T-helper 2 cell treated with Interferon-gamma antibody and Interleukin-4, amounts not matched to agents 5 μg/mL and 100 μg/mL, for 36 hours (primary cell): ENCODE measurements at places on chromosomes 3 and 15.
A peak's percentile ranks its signal among the peaks of the same experiment; 100 is the strongest.

GRCh38 chr3:122691195-122691594, 10.6 kb downstream of the PARP14 start:
- H3K27ac ChIP-seq: no peak overlapping the region

DNA sequence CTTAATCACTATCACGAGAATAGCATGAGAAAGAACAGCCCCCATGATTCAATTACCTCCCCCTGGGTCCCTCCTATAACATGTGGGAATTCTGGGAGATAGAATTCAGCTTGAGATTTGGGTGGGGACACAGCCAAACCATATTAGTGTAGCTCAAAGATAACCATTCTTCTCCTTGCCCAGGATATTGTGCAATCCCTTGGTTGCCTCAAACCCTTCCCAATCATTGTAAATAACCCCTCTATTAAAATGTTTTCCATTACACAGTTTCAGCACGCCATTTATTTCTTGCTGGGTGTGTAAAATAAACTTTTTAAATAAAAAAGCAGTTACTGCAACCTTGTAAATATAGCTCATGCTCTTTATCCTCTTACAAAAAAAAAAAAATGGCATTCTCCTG, 47.7 kb downstream of the ZNF385D start:
- DNase-seq: no peak
- no peaks in the 10 kb centered on the region for H3K4me1 ChIP-seq
- no peak overlapping the region for H3K27ac ChIP-seq
- H3K27me3 ChIP-seq: no peaks in the 10 kb centered on the region
- H3K4me3 ChIP-seq: no peak overlapping the region

DNA sequence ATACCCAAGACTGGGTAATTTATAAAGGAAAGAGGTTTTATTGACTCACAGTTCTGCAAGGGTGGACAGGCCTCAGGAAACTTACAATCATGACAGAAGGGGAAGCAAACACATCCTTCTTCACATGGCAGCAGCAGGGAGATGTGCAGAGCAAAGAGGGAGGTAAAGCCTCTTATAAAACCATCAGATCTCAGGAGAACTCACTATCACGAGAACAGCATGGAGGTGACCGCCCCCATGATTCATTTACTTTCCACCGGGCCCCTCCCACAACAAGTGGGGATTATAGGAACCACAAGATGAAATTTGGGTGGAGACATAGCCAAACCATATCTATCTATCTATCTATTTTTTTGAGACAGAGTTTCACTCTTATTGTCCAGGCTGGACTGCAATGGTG, 5.4 kb downstream of the GDPGP1 start:
- no peak overlapping the region for H3K4me3 ChIP-seq
- no peaks in the 10 kb centered on the region for H3K27me3 ChIP-seq
- peaks cover 27% of the 10 kb centered on the region for H3K36me3 ChIP-seq
- peak overlapping the region; percentile 55 for H3K27ac ChIP-seq
- peaks cover 15% of the 10 kb centered on the region for H3K4me1 ChIP-seq

- H3K4me3 ChIP-seq: no peak overlapping the region
- H3K36me3 ChIP-seq: no peaks in the 10 kb centered on the region
- no peak overlapping the region for H3K27ac ChIP-seq
- H3K4me1 ChIP-seq: no peaks in the 10 kb centered on the region
Observed at GRCh38 chr3:171898192-171898591, 55.0 kb downstream of the TMEM212 start.

- H3K4me1 ChIP-seq: no peaks in the 10 kb centered on the region
- peaks cover 49% of the 10 kb centered on the region for H3K27me3 ChIP-seq
- H3K4me3 ChIP-seq: no peak overlapping the region
- no peak overlapping the region for H3K27ac ChIP-seq
Observed at GRCh38 chr15:55586808-55587207, 1.3 kb downstream of the PYGO1 start.

- H3K4me3 ChIP-seq: no peak overlapping the region
- peaks cover 4% of the 10 kb centered on the region for H3K4me1 ChIP-seq
- no peaks in the 10 kb centered on the region for H3K36me3 ChIP-seq
- DNase-seq: no peak
- peaks cover 6% of the 10 kb centered on the region for H3K27me3 ChIP-seq
Observed at GRCh38 chr3:143529018-143529478, 319.2 kb downstream of the SLC9A9 start.

- no peaks in the 10 kb centered on the region for H3K27me3 ChIP-seq
- H3K4me3 ChIP-seq: no peak overlapping the region
- no peak overlapping the region for H3K27ac ChIP-seq
- H3K4me1 ChIP-seq: no peaks in the 10 kb centered on the region
Observed at GRCh38 chr3:88997260-88997659, 110.2 kb upstream of the EPHA3 start.

DNA sequence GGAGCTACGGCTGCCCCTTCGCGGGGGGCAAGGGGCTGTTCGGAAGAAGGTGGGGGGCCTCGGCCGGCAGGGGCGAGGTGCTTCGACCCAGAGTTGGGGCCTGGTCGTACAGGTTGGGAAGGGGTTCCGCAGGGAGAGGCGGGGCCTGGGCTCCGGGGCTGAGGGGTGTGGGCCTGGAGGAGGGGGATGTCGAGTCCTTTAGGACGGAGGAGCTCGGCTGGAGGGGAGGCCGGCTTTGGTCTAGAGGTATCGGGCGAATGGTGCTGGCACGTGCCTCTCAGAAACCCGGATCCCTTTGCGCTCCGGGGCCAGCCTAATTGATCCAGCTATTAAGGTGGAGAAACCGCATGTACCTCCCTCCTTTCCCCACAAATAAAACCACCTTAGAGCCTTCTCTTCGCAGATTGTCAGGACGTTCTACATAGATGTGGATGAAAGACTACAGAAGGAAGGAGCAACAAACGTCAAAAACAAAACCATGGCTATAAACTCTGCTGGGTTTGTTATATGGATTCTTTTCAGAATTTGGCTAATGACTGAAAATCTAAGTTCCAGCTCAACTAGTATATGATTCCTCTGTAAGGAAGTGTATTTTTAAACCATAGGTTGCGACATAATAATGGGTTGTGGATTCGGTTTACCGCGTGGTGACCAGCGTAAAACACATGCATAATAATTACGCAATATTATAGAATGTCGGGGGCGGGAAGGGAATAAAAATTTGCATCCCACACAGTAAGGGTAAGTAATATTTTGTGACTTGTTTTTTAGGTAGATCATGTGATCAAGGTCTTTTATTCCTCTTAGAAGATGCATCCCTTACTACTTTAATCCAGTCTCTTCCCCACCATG, 644 bp upstream of the NGLY1 start:
- no peak for DNase-seq
- peaks cover 7% of the 10 kb centered on the region for H3K36me3 ChIP-seq
- H3K27ac ChIP-seq: peak overlapping the region; percentile 74
- H3K4me1 ChIP-seq: peaks cover 50% of the 10 kb centered on the region
- H3K27me3 ChIP-seq: no peaks in the 10 kb centered on the region

GRCh38 chr15:55796321-55796965, 53.5 kb upstream of the PRTG start:
- peaks cover 6% of the 10 kb centered on the region for H3K4me1 ChIP-seq
- no peaks in the 10 kb centered on the region for H3K27me3 ChIP-seq
- no peak overlapping the region for H3K4me3 ChIP-seq
- H3K27ac ChIP-seq: no peak overlapping the region
- H3K36me3 ChIP-seq: no peaks in the 10 kb centered on the region

- DNase-seq: no peak
- no peak overlapping the region for H3K27ac ChIP-seq
- H3K4me3 ChIP-seq: no peak overlapping the region
- H3K36me3 ChIP-seq: no peaks in the 10 kb centered on the region
- no peaks in the 10 kb centered on the region for H3K27me3 ChIP-seq
- no peaks in the 10 kb centered on the region for H3K4me1 ChIP-seq
Observed at GRCh38 chr15:77747175-77748077, 114.7 kb upstream of the LINGO1 start.

- H3K36me3 ChIP-seq: peaks cover 1% of the 10 kb centered on the region
- H3K4me3 ChIP-seq: peak overlapping the region; percentile 62
- H3K4me1 ChIP-seq: peaks cover 54% of the 10 kb centered on the region
Observed at GRCh38 chr15:70503798-70504298, 259.5 kb downstream of the UACA start.

DNA sequence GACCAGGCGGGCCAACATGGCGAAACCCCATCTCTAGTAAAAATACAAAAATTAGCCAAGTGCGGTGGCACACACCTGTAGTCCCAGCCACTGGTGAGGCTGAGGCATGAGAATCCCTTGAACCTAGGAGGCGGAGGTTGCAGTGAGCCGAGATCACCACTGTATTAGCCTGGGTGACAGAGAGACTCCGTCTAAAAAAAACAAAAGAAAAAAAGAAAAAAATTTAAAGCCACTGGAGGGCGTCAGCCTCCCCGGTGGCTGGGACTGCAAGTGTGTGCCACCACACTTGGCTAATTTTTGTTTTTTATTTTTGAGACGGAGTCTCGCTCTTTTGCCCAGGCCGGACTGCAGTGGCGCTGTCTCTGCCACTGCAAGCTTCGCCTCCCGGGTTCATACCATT, 7.9 kb downstream of the RTF1 start:
- peak overlapping the region; percentile 61 for H3K4me3 ChIP-seq
- H3K4me1 ChIP-seq: peaks cover 30% of the 10 kb centered on the region
- H3K36me3 ChIP-seq: peaks cover 17% of the 10 kb centered on the region
- H3K27me3 ChIP-seq: no peaks in the 10 kb centered on the region
- DNase-seq: no peak

DNA sequence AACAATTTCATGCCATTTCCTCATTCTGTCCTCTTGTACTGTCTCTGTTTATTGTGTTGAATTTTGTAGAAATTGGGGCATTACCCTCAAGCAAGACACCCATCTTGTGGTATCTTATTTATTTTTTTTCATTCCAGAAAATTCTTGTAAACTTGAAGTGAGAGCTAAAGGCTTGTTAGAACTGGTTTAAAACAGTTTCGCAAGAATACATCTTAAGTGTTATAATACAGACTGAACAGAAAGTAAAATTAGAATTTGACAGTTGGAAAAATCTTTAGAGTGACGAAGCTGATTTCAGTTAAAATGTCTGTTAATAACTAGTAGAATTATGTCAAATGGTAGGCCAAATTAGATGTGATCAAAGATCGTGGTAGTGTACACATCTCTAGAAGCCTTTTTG, 26.9 kb downstream of the RNF13 start:
- peak overlapping the region; percentile 2 for H3K27ac ChIP-seq
- no peak overlapping the region for H3K4me3 ChIP-seq
- H3K36me3 ChIP-seq: peaks cover 35% of the 10 kb centered on the region
- no peaks in the 10 kb centered on the region for H3K27me3 ChIP-seq
- H3K4me1 ChIP-seq: peaks cover 4% of the 10 kb centered on the region

DNA sequence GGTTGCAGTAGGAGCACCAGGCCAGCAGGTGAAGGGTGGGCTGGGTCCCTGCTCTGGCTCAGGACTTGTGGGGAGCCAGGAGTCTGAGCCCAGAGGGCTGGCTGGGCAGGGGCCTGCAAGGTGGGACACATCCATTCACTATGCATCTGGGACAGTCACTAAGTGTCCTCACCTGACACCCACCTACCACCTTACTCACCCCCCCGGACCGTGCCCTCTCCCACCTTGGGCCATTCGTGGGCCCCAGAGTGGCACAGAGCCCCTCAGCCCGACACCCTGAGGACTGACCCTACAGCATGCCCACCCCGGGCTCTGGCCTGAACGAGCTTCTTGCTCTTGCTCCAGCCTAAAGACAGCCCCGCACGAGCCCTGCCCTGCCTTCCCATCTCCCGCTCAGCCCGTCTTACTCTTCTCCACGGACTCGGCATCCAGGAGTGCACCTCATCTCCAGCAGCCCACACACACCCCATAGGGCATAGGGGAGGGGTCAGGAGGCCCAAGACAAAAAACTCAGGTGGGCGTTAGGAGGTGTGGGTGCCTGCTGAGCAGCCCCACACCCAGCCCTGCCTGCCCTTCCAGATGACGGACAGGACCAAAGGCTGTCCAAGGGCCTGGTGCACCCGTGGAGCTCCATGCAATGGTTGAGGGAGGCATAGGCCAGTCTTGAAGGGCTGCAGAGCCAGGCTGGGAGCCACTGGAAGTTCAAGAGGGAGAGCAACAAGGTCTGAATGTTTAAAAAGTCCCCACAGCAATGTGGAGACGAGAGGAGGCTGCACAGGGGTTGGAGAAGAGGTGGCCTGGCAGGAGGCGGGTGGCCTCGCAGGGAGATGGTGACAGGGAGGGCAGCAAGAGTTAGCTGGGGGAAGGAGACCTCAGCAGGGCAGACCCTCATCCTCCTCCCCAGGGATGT, 27.0 kb downstream of the PTH1R start:
- H3K36me3 ChIP-seq: no peaks in the 10 kb centered on the region
- H3K27me3 ChIP-seq: no peaks in the 10 kb centered on the region
- no peak overlapping the region for H3K27ac ChIP-seq
- no peak overlapping the region for H3K4me3 ChIP-seq
- no peak for DNase-seq
- H3K4me1 ChIP-seq: peaks cover 4% of the 10 kb centered on the region

DNA sequence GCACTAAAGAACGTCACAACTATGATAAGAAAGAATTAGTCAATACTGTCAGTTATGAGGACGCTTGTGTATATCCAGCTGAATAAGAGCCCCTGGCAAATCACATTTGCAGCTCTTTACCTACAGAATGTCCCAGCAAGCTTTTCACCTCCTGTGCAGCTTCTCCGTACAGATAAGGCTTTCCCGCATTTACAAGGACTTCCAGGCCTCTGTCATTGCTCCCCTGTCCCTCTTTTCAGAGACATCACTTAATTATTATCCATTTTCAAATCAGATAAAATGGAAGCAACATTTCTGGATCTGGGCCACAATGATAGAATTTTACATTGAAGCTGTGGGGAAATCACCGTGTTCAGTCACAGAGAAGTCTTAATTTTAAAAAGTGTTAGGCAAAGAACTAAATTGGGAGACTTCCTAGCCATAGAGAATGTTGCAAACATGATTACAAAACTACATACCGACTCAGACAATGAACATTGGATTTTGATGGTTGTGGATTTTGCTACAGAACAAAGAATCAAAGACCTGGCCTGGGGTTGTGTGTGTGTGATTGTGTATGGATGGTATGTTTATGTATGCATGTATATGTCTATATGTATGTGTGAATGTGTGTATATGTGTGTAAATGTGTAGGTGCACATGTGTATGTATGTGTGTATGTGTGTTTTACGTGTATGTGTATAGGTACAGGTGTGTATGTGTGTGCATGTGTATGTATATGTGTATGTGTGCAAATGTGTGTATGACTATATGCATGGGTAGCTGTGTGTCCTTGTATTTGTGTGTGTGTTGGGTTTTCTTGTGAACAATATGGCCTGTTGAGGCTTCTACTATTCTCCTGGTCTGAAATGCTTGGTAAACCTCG, 41.5 kb downstream of the MGLL start:
- no peak overlapping the region for H3K27ac ChIP-seq
- no peak overlapping the region for H3K4me3 ChIP-seq
- H3K4me1 ChIP-seq: peaks cover 7% of the 10 kb centered on the region
- DNase-seq: no peak
- no peaks in the 10 kb centered on the region for H3K27me3 ChIP-seq

DNA sequence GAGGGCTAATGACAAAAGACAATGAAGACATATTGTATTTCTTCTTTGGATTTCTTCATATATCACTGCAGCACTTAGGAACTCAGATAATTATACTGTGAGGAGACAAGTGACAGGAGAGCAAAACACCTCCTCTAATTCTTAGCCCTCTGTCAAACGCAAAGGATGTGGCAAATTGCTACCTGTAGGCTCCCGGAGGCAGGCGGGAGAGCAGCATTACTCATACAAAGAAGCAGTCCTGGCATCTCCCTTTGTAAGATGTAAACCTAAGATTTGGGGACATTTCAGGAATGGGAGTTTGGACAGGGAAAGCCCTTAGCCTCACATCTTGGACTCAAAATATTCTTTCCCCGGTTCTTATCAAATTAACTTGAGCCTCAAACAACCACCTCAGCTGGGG, 460.8 kb downstream of the SOX2 start:
- H3K4me3 ChIP-seq: no peak overlapping the region
- no peak overlapping the region for H3K27ac ChIP-seq

GRCh38 chr3:25235466-25235865, 192.6 kb upstream of the RARB start:
- no peak for DNase-seq
- no peaks in the 10 kb centered on the region for H3K4me1 ChIP-seq
- H3K27me3 ChIP-seq: no peaks in the 10 kb centered on the region
- H3K36me3 ChIP-seq: no peaks in the 10 kb centered on the region
- no peak overlapping the region for H3K27ac ChIP-seq
